ENCODE measurements at places on chromosomes 6 and 20.

DNA sequence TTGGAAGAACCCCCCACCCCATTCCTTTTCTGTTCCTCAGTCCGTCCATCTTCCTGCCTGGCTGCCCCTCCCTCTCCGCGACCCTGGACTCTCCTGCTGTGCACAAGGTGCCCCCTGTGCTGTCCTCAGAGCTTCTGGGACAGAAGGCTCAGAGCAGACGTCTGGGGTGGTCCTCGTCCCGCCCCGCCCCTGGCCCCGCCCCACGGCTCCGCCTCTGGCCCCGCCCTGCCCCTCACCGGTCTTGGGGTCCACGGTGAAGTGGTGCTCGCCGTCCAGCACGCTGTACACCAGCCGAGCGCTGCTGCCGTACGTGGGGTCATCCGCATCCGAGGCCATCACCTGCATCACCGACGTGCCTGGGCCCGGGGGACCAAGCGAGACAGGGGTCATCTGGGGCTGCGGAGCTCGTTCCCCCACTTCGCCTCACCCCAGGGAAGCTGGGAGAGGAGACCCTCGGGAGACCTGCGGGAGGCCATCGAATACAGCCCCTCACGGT lies 81.0 kb downstream of the CDH22 start:
- DNase-seq = no peak

DNA sequence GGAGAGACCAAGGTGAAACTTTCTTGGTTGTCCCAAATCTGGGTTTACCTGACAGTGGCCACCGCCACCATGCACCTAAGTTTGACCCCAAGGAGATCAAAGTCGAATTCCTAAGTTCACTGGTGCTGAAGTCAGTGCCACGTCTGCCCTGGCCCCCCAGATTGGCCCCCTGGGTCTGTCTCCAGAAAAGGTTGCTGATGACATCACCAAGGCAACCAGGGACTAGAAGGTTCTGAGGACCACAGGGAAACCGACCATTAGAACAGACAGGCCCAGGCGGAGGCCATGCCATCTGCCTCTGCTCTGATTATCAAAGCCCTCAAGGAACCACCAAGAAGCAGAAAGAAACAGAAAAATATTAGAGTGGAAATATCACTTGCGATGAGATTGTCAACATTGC lies 91.2 kb downstream of the DLL1 start:
- DNase-seq = no peak

DNA sequence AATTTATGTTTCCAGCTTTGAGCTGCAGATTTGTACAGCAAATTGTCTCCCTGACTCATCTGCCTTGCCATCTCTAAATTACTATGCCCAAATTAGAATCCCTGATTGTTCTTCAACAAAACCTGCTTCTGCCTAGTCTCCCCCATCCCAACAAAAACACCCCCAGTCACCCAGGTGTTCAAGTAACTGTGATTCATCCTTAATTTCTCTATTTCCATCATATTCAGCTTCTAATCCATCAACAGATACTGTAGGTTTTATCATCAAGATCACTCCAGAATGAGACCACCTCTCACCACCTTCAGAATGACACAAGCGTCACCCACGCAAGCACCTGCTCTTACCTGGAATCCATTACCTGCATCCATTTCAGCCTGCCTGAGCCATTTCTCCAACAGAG lies 498.5 kb downstream of the PRKN start:
- DNase-seq = no peak

DNA sequence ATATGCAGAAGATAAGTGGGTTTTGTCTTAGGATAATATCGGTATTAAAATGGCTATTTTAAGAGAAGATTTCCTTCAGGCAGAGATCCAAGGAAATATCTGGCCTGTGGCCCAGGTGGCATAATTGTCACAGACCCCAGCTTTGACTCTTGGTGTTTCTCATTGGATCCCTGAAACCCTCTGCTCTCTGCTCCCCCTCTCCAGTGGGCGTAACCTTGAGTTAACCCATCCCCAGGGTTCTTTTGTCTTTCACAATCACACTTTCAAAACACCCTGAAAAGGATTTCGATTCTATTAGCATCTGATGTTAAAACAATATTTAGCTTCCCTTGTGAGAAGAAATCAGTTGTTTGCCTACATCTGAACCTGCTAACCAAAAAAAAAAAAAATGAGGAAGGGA lies 7.2 kb downstream of the SSTR4 start:
- no peak for DNase-seq

- DNase-seq = no peak
Observed at GRCh38 chr6:162442687-162443086, 284.9 kb downstream of the PRKN start.

GRCh38 chr6:137230547-137230946 lies 11.4 kb upstream of the IFNGR1 start:
- DNase-seq = peak; percentile 16

- no peak for DNase-seq
Observed at GRCh38 chr6:38259736-38260135, 380.0 kb downstream of the BTBD9 start.

DNA sequence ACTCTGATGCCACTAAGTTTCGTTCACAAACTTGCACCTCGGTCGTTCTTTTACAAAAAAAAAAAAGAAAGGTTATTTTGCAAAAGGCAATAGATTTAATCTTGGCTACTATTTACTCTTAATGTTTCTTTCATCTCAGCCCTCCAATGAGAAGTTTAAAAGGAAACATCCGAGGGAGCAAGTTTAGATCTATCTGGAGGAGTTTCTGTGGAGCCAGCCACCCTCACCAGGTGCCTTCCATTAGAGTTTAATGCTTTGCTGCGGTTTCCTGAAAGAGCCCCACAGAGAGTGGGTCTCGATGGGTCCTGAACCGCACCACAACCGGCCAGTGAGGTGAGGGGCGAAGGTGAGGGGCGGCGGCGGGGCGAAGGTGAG lies 632 bp downstream of the PRKN start:
- DNase-seq = no peak

DNA sequence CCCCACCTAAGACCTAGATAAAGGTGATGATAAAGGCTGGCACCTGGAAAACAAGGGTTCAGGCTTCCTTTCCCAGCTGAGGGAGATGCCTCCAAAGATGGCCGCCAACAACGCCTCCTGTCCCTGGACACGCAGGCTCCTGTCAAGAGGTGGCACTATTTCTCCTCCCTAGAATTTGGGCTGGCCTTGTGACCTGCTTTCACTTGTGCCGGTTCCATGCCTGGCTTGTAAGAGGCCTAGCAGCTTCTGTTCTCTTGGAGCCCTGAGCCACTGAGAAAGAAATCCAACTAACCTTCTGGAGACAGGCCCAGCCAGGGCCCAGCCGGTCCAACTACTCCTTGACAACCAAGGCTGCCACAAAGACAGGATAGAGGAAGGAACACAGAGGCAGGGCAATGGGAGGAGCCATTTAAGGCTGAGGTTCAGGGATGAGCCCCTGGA lies 60.2 kb upstream of the RALY start:
- peak; percentile 48 for DNase-seq

GRCh38 chr6:164085091-164086075 lies 670.9 kb downstream of the QKI start:
- DNase-seq = no peak

DNA sequence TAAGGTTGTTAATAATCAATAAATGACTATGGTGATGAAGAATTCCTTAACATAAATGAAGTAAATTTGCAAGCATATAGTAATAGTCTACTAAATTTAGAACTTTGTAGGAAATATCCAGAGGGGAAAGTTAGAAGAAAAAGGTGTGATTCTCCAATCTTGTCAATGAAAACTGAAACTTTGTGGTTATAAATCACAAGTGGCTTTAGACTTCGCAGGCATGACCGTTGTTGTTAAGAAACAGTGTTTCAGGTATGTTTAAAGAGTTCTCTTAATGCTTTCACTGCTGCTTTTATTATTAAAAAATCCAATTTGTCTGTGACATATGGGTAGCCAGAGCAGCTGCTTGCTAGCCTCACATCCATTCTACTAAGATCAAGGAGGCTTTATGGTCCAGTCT lies 475.6 kb upstream of the ADGRB3 start:
- no peak for DNase-seq

DNA sequence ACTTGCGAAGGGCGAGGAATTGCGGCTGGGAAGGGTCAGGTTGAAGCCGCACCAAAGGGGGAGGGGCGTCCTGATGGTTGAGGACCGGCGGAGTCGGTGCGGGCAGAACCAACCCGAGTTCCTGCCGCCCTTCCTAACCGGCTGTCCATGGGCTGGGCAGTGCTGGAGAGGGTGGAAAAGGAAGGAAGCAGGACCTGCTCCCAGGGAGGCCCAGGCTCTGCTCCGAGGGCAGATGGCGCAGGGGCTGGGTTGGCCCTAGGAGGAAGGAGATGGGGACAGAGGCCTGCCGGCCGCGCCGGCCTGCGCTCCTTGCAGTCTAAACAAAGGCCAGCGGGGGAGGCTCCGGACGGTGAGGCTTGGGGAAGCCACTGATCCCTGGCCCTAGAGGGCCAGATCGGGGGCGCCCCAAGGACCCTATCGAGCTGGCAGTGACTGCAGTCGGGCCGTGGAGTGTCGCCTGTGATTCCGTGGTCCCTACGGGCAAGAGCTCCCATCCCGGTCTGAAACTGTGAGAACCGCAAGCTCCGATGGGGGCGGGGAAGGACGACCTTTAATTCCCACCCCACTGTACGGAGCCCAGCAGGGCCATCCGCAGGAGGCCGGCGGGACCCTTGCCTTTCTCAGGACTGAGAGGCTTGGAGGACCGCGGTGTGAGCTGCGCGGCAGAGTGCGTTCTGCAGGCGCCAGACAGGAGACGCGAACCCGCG lies 39.4 kb downstream of the YTHDF1 start:
- no peak for DNase-seq

GRCh38 chr6:5398530-5398929 lies 137.2 kb downstream of the FARS2 start:
- peak; percentile 45 for DNase-seq

DNA sequence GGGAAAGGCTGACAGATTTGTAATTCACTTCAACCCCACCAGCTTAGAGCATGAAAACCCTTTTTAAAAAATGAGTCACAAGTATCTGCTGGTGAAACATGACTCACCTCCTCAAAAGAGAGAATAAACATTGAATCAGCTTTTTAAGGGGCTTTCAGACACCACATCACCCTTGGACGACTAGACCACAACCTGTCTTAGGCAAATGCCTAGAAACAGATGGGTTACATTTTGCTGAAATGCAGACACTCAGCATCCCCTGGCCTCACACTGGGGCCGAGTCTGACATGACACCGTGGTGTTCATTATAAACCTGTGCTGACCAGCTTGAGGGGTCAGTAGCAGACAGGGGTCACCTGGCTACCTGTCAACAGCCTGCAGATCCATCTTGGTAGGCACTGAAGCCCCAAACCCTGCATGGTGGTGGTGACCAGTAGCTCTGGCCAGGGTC lies 175.3 kb upstream of the CST7 start:
- DNase-seq = no peak

GRCh38 chr6:146200176-146200575 lies 171.3 kb downstream of the GRM1 start:
- no peak for DNase-seq

DNA sequence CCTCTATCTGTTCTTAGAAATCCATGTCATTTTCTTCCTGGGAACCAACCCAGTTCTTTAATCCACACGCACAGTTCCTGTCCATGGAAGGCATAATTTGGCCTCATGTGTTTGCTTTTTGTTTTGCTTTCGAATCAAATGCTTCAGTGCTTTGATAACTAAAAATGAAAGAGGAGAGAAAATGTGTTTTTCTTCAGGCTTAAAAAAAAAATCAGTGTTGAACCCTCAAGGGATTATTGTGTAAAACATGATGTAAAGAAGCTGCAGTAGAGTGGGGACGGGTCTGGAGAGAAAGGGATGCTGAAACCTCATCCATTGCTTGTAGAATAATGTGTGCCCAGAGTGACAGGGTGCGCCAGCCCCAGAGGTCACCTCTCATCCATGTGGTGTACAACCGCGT lies 197.5 kb upstream of the JARID2 start:
- DNase-seq = no peak

DNA sequence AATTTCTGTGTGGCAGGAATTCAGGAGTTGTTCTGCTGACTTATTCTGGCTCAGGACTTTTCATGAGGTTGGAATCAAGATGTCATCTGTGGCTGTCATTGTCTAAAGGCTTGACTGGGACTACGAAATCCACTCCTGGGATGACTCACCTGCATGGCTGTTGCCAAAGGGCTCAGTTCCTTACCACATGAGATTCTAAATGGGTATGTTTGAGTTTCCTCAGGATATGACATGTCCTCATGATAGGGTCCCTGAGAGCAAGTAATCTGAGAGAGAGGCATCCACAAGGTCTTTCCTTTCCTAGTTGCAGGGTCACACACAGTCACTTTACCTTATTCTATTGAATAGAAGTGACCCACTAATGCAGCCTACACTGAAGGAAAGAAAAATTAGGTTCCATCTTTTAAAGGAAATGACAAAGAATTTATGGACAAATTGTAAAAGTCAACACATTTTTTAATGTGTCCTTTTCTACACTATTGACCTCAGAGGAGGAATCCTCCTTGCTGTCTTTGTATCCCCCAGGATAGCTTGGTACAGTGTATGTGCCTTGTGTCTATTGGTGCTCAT lies 1025.0 kb upstream of the GJE1 start:
- DNase-seq = no peak

- no peak for DNase-seq
Observed at GRCh38 chr6:116011520-116011919, 49.2 kb downstream of the FRK start.

GRCh38 chr6:133584823-133585222 lies 304.1 kb upstream of the TCF21 start:
- no peak for DNase-seq

- DNase-seq = no peak
Observed at GRCh38 chr20:40892642-40893041, 136.0 kb upstream of the TOP1 start.

- DNase-seq = no peak
Observed at GRCh38 chr6:137638926-137639706, 144.9 kb upstream of the OLIG3 start.

- no peak for DNase-seq
Observed at GRCh38 chr20:41567615-41568014, 50.6 kb downstream of the CHD6 start.

DNA sequence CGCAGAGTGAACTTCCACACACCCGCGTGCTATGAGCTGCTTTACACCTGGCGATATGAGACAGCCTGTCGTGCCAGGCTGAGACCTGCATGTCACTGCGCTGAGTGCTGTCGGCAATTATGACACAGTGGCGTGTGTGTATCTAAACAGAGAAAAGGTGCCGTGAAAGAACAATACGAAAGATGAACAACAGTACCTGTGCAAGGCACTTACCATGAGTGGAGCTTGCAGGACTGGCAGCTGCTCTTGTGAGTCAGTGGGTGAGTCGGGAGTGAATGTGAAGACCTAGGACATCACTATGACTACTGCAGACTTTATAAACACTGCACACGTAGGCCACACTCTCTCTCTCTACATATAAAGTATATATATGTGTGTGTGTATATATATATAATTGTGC lies 68.5 kb upstream of the DUSP22 start:
- DNase-seq = no peak

- DNase-seq = no peak
Observed at GRCh38 chr6:161496941-161497340, 223.1 kb upstream of the AGPAT4 start.

DNA sequence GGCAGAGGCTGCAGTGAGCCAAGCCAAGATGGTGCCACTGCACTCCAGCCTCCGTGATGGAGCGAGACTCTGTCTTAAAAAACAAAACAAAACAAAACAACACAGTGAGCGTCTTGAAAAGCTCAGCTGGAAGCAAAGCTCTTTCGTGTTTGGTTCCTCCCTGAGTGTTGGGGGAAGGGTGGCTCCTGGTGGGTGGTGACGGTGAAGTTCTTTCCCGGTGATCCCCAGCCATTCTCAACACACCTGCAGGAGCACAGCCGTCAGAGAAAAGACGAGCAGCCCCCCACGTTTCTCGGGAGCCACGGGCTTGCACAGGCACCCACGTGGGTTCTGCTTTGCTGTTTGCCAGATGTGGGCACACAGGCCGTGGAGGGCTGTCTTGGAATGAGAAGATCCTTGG lies 3.2 kb downstream of the BHLHE23 start:
- no peak for DNase-seq

- no peak for DNase-seq
Observed at GRCh38 chr20:44400970-44401769, 45.7 kb downstream of the HNF4A start.

Measured in GDM1 (cell line).